ENCODE measurements at places on chromosomes 3 and 15.

DNA sequence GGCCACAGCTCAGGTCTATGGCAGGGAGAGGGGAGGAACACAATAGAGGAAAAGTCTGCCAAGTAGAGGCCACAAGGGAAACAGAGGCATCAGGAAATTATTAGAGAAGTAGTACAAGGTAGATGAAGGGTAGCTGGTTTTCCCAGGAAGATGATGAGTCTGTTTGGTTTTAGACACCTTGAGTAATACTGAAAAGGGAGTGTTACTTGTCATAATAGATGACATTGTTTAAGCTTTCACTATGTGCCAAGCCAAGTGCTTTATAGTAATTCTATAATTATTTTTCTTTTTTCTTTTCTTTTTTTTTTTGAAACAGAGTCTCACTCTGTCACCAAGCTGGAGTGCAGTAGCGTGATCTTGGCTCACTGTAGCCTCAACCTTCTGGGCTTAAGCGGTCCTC is 13.7 kb downstream of the PXK start:
- DNase-seq, result no peak

- DNase-seq, result no peak
These were observed 232.2 kb downstream of the ADAMTS17 start for GRCh38 chr15:100109486-100110035.

DNA sequence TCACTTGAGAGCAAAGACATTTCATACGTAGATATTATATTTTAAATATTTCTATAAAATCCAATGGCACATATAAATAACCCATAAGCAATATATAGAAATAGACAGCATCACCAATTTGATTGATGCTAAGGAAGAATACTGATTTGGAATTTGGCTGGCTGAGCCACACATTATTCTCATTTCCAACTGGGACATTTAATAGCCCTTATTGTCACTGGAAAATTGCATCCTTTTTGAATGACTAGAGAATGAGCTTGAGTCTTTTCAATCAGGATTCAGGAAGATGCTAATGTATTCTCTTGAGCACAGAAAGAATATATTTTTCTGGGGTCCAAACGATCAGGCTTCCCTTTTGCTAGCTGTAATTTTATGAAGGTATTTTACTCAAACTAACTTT is 70.9 kb upstream of the KCNH8 start:
- DNase-seq, result no peak

DNA sequence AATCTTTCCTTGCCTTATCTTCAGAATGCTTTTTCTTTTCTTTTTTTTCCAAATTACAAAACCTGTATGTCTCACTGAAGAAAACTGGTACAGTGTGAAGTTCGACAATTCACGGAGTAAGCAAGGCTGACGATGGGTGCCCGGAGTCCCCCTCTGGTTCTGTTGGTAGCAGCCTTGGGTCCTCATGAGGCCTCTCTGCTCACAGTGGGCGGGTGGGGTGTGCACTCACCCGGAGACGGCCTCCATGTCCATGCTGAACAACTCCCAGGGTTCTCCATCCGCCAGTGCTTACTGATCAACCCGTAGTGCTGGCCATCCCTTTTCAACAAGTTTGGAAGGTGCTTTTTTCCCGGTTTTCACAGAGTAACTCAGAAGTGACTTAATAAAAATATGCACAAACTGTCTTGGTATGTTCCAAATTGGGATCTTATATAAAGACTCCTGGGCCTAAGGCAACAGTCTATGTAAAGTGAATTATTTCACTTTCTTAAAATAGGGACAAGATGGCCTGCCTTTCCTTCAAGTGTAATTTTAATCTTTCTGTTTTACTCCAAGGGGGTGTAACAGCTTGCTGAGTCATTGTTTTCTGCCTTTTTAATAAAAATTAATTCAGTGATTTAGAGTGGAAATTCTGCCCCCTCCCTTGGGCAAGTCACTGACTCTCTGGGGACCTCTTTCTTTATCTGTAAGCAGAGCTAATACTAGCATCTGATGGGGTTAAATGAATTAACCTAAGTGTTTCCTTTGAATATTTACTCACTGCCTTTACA is 23.7 kb downstream of the LRRK1 start:
- no peak for DNase-seq

- no peak for DNase-seq
These were observed 13.7 kb upstream of the PTPRG start for GRCh38 chr3:61547625-61548024.

- peak; percentile 86 for DNase-seq
These were observed 59.0 kb upstream of the GSK3B start for GRCh38 chr3:120153294-120153693.

DNA sequence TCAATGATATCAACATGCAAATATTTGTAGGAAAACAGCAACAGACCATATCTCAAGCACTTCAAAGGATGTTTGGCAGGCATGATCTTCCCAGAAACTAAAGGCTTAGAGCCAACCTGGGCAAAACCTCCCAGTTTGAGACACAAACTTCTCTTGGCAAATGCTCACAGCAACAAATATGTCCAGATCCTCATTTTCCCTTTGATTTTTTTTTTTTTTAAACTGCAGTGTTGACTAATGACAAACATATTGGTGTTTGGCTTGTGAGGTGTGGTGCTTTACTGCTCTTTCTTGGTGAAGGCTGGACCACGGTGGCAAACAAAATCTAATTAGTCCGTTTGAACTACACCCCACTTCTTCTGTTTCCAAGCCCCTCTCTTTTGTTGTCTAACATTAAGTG is 87.2 kb downstream of the EBLN2 start:
- DNase-seq, result no peak

Measured in RWPE1 (cell line).